ENCODE measurements at places on chromosomes 12 and 14.

DNA sequence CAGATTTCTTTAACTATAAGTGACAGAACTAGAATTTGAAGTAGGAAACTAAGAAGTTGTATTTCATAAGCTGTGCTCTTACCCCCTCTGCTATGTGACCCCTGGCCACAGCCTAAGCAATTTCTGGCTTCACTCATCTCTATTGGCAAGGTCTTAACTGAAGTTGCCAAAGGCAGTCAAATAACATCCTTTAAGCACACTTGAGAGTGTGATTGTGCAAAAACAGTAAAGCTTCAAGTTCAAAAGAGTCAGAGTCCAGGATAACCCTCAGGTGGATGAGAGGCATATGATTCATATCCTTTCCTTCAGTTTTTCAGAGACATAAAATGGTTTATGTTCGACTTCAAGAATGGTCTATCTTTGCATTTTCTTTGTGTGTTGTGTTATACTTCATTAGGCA, 45.2 kb downstream of the GRIP1 start:
- no peak for DNase-seq

- DNase-seq: no peak
These were observed 20.7 kb downstream of the DICER1 start for GRCh38 chr14:95136631-95137030.

DNA sequence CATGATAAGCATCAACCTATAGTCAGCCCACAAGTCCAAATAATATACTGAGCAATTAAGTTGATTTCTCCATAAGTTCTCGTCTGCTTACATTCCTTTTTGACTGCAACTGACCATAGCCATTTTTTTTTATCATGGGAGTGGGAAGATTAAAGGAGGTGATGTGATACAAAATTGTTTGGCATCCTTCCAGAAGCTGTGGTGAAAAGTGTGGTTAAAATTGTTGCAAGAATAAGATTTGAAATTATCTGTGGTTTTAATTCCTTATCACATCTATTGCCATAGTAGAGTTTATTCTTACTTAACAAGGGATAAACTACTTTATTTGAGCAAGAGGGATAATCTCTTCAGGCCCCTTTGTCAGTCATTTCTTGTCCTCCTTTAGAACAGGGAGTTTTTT, 50.7 kb downstream of the LIN52 start:
- DNase-seq: no peak

GRCh38 chr14:62369919-62370560, 607.8 kb downstream of the SNAPC1 start:
- no peak for DNase-seq

GRCh38 chr12:88083634-88084033, 54.4 kb upstream of the C12orf50 start:
- DNase-seq: no peak

DNA sequence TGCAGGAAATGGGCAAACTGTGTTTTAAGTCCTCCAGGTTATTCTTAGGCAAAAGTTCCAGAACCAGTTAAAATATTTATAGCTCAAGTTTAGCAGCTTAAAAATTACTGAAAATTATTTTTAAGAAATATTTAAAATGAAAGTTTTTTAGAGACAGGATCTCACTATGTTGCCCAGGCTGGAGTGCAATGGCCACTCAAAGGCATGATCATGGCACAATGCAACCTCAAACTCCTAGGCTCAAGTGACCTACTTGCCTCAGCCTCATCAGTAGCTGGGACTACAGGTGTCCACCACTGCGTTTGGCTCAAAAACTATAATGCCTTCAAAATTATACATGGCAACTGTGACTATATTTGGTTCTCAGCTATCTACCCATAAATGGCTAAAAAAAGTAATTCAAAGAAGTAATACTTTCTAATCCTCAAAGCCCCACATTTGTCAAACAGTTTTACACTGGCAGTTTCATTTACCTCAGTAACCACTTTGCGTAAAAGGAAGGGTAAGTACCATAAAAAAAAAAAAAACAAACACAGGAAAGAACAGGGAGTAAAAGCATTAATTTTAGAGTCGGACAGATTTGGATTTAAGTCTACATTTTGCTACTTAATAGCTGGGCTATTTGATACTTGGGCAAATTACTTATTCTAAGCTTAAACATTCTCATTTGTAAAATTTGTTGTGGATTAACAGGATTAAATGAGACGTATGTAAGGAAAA, 9.2 kb downstream of the KLHL28 start:
- no peak for DNase-seq

- no peak for DNase-seq
These were observed 17.6 kb upstream of the TRAF3 start for GRCh38 chr14:102759456-102760187.

GRCh38 chr14:51603495-51603894, 48.2 kb upstream of the FRMD6 start:
- no peak for DNase-seq

DNA sequence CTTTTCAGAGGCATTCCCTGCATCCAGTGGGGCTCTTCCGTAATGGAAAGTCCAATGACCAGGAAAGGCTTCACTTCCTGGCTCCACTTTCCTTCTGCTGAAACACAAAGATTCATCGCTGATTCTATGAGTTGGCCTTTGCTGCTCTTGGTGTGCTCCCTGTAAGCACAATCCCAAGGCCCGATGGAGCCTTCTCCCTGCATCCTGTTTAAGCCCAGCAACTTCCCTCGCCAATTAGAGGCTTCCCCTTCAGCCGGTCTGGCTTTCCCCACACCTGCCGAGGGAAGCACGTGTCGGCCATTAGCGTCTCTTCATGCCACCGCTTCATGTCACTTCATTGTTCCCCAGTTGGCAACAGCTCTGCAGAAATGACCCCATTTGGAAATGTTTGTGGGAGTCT, 693.9 kb downstream of the MED13L start:
- DNase-seq: no peak

GRCh38 chr12:94650143-94651056, at the start of gene TMCC3:
TSS of gene TMCC3 (minus strand) at chr12:94650557. CDS start at chr12:94650430, 127 bp downstream.
- DNase-seq: peak; percentile 33

- no peak for DNase-seq
These were observed 67.5 kb downstream of the SETD3 start for GRCh38 chr14:99413172-99413571.

DNA sequence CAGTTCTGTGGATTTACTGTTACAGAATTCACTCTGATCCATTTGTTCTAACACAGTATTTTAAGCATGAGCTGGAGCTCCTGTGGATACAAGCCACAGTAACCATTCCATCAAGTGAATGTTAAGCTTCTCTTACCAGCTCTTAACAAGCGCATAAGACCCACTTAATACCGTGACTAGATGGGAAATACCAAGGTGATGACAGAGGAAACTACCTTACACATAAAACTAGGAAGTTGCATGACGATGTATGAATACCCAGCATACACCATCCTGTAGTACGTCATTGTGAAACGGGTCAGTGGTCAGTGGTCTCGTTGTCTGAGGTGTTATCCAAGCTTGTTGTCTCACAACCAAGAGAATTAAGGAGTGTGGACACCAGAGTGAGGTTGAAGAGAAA, 2.0 kb upstream of the GALC start:
- no peak for DNase-seq

DNA sequence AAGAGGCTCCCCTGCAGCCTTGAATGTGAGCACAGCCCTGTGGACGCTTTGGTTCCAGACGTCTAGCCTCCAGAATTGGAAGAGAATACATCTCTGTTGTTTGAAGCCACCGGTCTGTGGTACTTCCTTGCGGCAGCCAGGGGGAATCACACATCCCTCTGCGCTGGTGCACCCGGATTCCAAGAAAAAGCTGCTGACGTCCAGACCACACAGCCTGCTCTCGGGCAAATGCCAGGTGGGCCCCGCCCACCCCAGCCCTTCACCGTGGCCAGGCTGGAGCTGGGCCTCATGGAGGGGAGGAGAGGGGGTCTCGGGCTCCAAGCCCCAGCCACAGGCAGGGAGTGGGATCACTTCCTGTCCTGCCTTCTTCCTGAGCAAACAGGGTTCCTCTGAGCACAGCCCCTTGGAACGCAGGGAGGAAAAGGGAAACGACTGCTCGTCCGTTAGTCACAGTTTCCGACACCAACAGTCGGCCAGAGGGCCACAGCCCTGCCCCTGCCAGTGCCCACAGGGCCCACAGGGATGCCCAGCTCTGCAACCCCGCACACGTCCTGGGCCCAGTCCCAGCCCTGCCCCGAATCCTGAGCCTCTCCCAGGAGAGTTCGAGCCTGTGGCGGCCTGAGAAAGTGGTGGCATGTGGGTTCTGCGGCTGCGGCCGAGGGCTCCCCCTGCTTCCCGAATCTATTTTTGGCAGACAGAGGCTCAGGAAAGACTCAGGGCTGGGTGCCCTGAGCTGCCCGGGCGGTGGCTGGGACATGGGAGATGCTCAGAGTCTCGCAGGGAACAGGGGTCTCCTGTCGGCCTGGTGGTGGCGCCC, 85.3 kb downstream of the RFLNA start:
- no peak for DNase-seq

GRCh38 chr12:7108003-7108795, 815 bp downstream of the C1RL start:
- peak; percentile 81 for DNase-seq

DNA sequence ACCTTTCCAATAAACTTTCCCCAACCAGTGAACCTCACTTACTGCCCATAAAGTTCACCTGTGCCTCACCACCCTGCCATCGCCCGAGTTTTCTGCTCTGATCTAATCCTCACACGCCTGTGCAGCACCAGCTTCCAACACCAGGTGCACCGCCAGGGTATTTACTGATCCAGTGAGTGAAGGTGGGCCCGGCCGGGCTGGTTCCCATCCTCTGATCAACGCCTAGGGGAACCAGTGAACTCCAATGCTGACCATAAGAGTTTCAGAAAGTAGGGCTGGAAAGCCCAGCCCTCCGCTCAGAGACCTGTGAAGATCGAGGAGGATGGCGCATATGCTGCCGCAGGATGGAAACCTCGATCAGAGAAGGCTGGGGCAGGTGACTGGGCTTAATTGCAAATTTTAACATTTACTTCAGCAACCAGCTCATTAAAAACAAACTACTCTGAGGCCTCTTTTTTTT, 685 bp upstream of the MYL6B start:
- DNase-seq: no peak

GRCh38 chr12:6161124-6161882, 36.8 kb upstream of the VWF start:
- no peak for DNase-seq

DNA sequence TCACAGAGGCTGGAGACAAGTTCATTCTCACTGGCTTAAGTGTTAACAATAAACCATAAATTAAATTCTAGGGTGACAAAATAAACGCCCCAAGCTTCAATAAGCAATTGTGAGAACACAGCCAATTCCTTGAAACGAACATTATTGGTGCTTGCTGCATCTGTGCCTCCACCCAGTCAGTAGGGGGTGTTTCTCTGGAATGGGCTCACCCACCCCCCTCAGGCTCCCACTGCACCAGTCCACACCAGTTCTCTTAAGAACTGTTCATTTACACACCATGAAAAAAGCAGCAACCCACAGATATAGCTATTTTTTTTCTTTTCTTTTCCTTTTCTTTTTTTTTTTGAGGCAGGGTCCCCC, 34.7 kb downstream of the CDC42BPB start:
- no peak for DNase-seq

GRCh38 chr14:33420051-33420627, 481.5 kb downstream of the NPAS3 start:
- DNase-seq: no peak

DNA sequence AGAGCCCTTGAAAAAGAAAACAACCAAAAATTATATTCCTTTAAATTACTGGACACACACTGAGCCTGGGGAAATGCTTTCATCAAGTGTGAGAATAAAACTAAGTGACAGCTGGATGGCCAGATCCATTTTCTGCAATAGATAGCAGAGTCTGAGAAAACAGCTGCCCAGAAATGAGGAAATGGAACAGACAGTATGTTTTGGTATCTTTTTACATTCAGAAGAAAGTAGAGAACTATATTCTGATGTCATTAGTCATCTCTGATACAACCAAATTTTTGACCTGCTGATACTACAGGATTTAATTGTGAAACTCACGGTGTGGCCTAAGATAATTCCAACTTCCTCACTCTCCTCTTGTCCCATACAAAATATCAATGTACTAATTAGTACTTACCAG, 78.2 kb downstream of the HMGA2 start:
- DNase-seq: no peak

DNA sequence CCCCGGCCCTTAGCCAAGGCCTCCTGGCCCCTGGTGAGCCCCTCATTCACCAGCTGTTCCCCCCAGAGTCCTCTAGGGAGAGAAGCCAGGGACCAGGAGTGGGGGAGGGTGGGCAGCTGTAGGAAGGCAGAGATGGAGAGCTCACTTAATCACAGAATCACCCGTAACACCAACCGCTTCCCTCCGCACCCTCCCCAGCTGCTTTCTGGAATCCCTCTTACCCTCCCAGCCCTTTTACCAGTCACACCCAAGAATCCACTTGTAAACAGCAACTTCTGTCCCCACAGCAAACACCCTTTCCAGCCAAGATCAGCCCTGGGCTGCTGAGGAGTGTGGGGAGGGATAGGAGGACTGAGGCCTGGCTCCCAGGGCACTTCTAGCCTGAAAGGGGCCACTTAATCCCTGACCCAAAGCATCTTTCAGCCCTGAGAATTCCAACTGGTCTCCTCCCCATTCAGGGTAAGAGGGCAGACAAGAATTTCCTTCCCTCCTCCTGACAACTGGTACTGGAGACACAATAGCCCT, 18.8 kb downstream of the NCKAP5L start:
- no peak for DNase-seq

- no peak for DNase-seq
These were observed 107.5 kb upstream of the DYRK2 start for GRCh38 chr12:67540920-67541624.

- no peak for DNase-seq
These were observed 21.7 kb downstream of the FOXA1 start for GRCh38 chr14:37573356-37573755.

GRCh38 chr12:3189282-3189681, 112.1 kb downstream of the TSPAN9 start:
- DNase-seq: no peak

DNA sequence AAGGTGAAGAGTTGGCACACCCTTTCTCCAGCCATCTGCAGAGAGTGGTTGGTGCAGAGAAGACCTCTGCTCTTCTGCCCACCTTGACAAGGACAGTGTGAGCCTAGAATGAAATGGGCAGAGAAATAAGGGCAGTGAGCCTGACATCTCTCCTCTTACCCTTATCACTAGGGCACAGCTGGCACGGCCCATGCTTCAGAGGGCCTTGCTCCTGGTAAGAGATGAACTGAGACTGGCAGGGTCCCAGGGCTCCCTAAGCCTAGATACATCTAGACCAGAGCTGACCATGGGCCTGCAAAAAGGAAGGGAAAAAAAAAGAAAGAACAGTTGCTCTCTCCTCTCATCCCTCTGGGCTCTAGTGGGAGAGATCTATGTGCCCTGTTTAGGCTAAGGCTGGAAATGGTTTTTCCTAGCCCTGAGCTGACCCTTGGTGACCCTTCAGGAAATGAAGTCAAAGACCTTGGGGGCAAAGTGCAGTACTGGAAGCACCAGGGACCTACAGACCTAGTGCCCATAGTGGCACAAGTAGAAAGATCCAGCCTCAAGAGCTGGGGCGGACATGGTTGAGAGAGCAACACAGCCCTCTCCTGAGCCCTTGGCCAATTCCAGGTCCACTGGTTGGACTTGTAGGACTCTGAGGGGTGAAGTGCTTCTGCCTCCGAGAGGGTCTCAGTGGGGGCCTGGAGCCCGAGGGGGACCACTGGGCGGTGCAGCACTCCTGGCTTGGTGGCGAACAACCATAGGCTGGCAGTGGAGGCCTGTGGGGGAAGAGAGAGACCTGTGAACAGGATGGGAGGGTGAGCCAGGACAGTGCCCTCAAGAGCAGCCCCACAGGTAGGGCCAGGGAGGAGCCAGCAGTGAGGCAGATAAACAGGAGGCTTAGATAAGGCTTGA, 22.0 kb downstream of the PRPF40B start:
- DNase-seq: no peak

Data from GM18507 (cell line).